ENCODE measurements at places on chromosomes 3 and 15.

- DNase-seq: no peak
Observed at GRCh38 chr3:128266453-128266852, 113.2 kb downstream of the EEFSEC start.

- no peak for DNase-seq
Observed at GRCh38 chr3:188111002-188111584, 42.9 kb upstream of the LPP start.

GRCh38 chr3:143831208-143831607 lies 17.1 kb downstream of the SLC9A9 start:
- no peak for DNase-seq

DNA sequence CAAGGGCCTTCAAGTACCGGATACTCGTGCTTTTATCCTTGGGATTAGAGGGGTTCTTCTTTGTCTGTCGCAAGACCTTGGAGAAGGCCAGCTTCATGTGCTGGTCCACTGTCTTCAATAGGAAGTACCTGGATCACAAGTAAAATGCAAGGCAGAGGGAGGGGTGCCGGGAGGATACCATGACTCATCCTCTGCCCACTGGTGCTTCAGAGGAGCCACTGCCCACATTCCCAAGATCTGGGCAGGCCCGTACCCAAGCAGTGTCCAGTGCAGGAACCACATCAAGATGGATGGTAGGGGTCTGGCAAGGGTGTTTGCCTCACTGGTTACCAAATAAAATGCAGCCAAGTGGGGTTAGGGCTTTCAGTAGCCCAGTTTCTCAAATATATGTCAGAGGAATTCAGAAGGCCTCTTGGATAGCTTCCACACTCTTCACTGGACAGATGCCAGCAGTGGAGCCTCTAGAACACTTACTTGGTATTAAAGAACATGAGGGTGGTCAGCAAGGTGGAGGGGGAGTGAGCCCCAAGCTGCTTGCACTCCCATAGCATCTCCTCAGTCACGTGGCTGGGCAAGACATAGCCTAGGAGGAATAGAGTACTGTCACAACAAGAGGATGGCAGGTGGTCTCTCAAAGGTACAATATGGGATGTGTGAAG lies 3.6 kb upstream of the IMPDH2 start:
- no peak for DNase-seq

- DNase-seq: peak; percentile 2
Observed at GRCh38 chr3:8324747-8325146, 176.9 kb upstream of the LMCD1 start.

- DNase-seq: no peak
Observed at GRCh38 chr3:143654906-143655305, 193.4 kb downstream of the SLC9A9 start.

DNA sequence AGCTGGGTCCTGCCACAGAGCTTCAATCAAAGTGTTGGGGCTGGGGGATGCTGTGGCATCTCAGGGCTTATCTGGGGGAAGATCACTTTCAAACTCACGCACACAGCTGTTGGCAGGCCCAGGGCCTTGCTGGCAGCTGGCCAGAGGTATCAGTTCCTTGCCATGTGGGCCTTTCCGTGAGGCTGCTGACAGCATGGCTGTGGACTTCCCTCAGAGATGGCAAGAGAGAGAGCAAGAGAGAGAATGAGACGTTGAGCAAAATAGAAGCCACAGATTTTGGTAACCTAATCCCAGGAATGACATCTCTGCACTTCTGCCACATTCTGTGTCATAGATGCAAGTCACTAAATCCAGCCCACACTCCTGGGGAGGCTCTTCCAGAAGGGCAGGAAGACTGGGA lies 91.0 kb downstream of the TPRG1 start:
- no peak for DNase-seq

- no peak for DNase-seq
Observed at GRCh38 chr15:66105286-66106265, 148.0 kb downstream of the MEGF11 start.

DNA sequence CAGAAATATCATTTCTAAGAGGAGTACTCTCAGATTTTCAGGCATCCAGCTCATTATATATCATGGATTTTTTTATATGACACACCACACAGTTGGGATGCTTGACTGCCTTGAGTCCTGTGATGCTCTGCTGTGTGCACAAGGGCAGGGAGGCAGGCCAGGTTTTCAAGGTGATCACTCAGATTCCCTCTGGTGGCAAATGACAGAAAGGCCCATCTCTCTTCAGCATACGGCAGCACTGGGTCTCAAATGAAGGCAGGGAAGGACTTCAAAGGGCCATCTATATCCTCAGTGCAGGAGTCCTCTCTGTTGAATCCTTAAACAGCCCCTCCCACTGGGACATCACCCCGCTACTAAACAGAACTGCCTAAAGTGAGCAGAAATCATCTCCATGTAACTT lies 54.8 kb upstream of the MYO5C start:
- no peak for DNase-seq

DNA sequence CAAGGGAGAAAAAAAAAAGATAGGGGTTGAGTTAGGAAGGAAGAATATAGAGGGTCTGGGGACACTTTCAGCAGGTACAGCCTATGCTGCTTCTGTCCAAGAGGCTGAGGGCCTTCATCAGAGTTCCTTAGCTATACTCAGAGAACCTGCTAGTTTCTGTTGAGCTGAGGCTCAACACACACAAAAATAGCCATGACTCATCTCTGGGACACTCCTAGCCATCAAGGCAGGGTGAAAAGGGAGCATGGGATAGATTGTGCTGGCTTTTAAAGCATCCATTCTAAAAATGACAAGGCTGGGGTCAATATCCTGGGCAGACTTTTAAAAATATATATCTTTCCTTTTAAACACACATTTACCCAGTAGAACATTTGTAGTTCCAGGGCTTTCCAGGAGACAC lies 2.8 kb upstream of the RTP2 start:
- DNase-seq: no peak

GRCh38 chr3:157099326-157100095 lies 60.4 kb downstream of the CCNL1 start:
- no peak for DNase-seq

GRCh38 chr3:187079090-187080022 lies 59.9 kb downstream of the RPL39L start:
- no peak for DNase-seq

- no peak for DNase-seq
Observed at GRCh38 chr15:92166029-92166428, 227.7 kb upstream of the ST8SIA2 start.

DNA sequence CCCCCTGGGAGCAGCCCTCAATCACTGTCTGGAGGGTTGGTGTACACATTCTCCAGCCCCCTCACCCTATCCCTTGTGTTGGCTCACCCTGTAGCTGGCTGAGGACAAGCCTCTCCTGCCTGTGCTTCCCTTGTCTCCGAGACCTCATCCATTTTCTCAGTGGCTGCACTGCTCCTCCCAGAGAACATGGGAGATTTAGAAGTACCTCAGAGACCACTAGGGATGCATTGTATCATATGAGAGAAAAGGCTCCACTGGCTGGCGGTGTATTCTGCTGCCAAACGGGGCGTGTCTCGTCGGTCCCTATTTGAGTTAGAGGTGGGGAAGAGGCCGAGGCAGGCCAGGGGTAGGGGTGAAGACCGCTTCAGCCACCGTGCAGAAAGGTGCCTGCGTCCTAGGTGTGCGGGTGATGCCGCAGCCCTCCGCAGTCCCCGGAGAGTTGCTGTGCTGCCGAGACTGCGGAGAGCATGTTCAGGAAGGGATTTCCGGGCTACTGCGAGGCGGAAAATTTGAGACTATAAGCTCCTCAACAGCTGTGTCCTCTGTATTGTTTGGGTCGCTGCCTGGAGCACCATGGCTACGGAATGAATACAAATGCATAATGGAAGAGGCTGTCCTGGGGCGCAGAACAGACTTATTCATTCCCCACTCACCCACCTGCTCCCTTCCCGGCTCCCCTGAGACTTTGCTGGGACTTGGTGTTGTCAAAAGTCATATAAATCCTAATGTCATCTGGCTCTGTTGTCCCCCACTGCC lies 43.8 kb downstream of the SPSB4 start:
- no peak for DNase-seq

- no peak for DNase-seq
Observed at GRCh38 chr3:190848870-190849269, 13.6 kb downstream of the GMNC start.

DNA sequence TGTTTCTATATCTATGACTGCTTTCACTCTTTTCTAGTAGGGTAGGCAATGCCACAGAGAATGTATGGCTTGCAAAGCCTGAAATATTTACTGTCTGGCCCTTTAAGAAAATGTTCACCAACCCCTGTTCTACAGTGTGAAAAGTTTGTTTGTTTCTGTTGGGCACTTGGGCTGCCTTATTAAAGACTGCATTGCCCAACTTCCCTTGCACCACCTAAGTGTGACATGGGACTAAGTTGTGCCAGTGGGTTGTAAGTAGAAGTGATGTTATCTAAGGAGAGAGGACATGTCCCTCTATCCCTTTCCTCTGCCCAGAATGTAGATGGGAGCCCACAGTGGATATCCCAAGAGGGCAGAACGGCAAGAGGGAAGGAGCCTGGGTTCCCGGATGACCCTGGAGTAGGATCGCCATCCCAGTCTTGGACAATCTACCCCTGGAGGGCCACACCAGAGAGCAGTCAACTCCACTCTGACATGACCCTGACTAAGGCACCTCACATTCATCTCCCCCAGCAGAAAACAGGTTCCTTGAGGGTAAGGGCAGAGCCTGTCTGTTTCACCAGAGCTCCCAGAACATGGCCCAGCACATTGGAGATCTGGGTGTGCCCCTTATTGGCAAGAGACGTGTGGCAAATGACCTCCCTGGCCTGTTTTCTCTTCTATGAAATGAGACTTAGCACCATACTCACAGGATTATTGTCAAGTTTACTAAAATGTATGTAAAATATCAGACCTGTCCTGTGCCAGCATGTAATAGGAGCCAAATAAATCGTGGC lies 138.8 kb downstream of the SMAD6 start:
- no peak for DNase-seq

GRCh38 chr3:153925841-153926514 lies 195.2 kb upstream of the ARHGEF26 start:
- no peak for DNase-seq

DNA sequence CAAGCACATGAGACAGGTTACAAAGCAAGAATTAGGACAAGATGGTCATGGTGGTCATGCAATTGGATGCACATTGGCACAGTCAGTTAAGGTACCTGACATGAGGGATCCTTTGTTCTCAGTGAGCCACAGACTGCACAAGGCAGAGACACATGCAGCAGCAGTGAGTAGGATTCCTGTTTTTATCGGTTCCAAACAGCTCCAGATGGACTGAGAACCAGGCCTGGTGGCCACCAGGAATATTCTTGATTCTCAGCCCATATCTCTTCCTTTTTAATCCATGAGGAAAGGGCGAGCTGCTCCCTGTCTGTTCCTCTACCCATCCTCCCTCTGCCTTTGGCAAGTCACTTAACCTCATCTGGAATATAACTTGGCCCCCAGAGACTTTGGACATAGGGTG lies 410.8 kb downstream of the GAP43 start:
- DNase-seq: no peak

- DNase-seq: peak; percentile 29
Observed at GRCh38 chr3:139111392-139112229, 66.9 kb upstream of the PRR23C start.

DNA sequence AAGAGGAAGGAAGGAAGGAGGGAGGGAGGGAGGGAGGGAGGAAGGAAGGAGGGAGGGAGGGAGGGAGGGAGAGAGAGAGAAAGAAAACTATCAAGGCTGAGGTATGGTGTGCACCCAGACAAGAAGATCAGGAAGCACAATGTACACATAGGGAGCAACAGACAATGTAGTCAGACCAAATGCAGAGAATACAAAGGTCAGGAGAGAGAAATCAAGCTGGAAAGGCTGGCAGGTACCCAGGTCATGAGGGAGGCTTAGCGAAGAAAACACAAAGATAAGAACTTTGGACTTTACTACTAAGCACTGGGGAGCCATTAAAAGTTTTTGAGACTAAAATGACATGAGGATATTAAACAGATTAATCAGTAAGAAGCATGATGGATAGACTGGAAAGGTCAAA lies 176.0 kb upstream of the TMCO5A start:
- no peak for DNase-seq

DNA sequence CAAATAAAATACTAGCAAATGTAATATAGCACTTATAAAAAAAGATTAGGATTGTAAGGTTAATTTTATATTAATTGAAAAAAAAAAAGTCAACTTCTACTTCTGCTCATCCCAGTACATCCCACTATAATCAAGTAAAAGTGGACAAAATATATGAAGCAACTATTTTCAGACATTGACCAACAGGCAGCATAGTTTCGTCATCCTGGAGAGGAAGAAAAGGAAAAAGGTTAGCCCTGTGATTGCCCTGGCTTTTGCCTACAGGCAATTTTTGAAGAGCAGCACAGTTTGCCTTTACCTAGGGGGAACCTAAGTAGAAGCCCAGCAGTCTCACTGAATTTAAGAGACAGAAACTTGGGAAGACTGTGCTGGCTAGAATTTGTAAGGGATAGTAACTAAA lies 52.2 kb upstream of the ACTC1 start:
- no peak for DNase-seq

DNA sequence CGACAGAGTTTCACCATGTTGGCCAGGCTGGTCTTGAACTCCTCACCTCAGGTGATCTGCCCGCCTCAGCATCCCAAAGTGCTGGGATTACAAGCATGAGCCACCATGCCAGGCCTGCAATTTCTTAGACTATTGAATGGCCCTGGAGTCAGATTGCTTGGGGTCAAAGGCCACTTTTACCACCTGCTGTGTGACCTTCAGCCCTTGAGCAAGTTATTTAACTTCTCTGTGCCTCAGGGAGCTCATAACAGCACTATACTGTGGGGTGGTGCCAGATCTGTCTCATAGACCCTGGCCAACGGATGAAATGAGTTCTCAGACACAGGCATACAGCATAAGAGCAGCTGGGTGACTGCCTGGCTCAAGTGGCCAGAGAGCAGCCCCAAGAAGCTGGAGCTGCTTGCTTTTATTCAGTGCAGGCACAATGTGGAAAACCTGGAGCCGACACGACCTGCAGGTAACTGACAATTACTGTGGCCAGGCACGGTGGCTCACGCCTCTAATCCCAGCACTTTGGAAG lies 44.9 kb upstream of the FURIN start:
- no peak for DNase-seq

- DNase-seq: no peak
Observed at GRCh38 chr3:72060447-72061034, 275.6 kb upstream of the PROK2 start.

DNA sequence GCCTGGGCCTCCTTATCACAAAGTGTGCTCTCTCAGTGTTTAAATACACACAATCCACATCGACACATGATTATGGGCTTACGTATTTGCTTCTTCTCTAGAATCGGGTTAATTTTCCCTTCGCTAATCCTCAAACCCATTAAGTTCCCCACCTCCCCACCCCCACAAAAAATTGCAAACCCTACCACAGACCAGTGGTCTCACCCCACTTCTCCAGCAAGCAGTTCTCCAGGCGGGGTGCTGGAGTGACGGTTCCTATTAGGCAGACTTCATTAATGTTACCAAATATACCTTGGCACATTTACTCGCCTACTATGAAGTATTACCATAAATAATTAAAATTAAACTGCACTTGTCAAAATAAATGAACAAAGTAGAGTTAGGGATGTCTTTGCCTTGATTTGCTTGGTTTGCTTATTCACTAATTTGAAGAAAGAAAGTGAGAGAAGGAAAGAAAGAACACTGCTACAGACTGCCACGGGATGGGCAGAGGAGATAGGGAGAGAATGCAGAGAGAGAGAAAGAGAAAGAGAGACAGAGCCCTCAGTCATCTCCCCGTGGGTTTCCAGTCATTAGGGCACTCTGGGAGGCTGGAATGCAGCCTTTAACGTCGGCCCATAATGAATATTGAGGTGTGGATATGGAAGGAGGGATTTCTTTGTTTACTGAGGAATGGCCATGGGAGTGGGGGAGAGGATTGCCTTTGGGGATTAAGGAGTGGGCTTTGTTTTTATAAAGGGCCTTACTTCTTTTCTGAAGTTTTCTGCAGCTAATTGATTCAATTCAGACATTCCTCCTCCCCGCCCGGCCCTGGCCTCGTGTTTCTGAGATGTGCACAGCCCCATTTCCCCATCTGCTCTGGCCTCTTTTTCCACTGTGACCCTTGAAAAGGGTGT lies 39.7 kb upstream of the POLG start:
- DNase-seq: no peak
